ENCODE measurements at places on chromosomes 1 and 21.

DNA sequence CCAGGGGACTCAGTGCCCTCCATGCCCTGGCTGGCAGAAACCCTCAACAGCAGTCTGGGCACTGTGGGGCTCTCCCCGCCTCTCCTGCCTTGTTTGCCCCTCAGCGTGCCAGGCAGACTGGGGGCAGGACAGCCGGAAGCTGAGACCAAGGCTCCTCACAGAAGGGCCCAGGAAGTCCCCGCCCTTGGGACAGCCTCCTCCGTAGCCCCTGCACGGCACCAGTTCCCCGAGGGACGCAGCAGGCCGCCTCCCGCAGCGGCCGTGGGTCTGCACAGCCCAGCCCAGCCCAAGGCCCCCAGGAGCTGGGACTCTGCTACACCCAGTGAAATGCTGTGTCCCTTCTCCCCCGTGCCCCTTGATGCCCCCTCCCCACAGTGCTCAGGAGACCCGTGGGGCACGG lies 2.8 kb upstream of the TAS1R3 start:
- DNase-seq = no peak

- no peak for DNase-seq
Observed at GRCh38 chr1:211485480-211485857, 6.5 kb downstream of the RD3 start.

DNA sequence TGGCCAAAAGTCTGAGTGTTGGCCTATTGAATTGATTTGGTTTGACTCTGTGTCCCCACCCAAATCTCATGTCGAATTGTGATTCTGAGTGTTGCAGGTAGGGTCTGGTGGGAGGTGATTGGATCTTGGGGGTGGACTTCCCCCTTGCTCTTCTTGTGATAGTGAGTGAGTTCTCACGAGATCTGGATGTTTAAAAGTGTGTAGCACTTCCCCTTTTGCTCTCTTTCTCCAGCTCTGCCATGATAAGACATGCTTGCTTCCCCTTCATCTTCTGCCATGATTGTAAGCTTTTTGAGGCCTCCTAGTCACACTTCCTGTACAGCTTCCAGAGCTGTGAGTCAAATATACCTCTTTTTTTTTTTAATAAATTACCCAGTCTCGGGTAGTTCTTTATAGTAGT lies 297.1 kb upstream of the ZRANB2 start:
- no peak for DNase-seq

- no peak for DNase-seq
Observed at GRCh38 chr1:119086830-119087229, 53.6 kb downstream of the WARS2 start.

DNA sequence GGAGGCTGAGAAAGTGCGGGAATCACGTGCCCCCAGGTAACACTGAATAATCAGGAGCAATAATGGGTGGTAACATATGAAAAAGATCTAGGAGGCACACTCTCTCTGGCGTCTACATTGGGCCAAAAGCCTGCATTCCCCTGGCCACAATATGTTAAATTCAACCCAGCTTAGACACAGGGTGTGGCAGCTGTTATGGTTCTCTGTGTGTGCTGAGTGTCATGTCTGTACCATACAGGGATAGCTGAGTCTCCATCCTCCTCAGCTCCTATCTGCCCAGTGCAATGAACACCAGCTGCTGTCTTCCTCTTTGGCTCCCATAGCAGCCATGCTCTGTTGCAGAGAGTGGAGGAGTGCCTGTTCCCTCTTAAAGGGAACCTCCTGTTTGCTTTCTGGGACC lies 14.3 kb downstream of the S100A11 start:
- DNase-seq = no peak

- no peak for DNase-seq
Observed at GRCh38 chr1:169059421-169059820, 47.1 kb upstream of the ATP1B1 start.

DNA sequence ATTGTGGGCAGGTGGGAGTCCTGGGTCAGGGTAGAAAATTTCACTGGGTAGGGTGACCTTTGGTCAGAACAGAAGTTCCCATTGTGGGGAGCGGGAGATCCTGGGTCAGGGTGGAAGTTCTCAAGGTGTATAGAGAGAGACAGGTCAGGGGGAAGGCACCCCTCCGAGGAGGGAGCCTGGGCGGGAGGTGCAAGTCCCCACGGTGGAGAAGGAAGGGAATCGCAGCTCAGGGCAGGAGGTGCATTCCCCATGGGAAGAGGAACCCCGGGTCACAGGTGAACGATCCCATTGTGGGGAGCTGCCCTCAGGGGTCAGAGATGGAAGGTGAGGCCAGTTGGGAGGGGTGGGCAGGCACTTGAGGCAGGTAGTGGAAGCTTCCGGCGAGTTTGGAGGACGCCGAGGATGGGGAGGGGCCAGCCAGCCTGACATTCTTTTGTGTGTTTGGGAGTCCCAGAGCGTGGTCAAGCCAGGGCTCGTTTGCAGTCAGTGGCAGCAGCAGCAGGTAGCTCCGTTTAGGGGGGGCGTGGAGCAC lies 637 bp downstream of the LYPLA2 start:
- no peak for DNase-seq

DNA sequence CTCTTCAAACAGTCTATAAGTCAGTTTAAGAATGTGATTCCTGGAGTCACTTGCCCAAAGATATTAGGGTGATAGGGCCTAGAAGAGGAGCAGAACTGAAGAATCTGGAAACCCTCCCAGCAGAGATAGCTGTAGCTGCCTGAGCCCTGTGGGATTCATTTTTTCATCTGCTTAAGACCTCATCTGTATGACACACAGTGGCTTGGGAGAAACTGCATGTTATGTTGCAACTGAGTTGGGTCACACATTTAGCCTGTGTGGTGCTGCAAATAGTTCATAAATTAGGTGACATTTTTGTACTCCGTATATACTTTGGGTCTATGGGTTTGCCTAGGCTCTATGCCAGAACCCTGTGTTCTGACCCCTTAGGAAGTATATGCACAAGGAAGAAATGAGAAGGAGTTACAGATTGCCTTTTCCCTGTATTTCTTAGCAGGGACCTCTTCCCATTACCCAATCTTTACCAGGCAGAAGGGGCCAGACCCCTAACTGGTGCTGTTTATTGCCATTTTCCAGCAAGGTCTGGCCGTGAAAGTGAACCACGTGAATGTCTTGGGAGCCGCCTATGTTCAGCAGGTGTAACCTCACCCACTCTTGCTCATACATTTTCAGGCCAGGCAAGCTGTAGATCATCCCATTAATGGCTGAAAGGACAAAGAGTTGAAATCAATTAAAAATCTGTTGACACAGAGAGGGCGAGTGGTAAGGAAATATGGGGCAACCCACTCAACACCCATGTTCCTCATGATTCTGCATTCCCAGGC lies 41.9 kb upstream of the SLC19A2 start:
- no peak for DNase-seq

DNA sequence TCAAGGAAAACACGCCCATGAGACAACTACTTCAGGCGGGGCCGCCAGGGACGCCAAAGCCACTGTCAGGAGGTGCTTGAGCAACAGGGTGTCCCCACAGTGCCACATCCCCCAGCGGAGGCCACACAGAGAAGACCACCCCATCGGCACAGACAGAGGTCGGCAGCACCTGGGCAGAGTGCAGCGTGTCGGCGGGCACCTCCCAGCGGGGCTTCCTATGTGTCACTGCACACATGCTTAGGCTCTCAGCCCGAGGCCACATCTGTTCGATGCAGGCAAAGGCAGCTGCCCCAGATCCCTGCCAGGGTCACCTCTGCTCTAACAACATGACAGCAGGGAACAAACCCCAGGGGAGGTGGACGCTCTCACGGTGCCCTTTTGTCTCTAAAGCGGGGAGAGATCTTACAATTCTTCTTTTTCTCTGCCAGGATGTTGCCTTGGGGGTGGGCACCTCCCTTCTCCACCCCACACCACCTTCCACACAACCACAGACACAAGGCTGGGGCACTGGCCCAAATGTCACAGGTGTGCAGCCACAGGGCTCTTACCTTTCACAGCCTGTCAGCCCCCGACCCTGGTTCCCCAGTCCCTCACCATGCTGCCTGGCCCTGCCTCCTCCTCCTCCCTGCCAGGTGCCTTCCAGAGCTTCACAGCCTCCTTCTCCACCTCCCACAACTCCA lies 4.2 kb downstream of the KRTAP10-8 start:
- DNase-seq = no peak

GRCh38 chr1:201655243-201655642 lies 116.3 kb downstream of the NAV1 start:
- no peak for DNase-seq

DNA sequence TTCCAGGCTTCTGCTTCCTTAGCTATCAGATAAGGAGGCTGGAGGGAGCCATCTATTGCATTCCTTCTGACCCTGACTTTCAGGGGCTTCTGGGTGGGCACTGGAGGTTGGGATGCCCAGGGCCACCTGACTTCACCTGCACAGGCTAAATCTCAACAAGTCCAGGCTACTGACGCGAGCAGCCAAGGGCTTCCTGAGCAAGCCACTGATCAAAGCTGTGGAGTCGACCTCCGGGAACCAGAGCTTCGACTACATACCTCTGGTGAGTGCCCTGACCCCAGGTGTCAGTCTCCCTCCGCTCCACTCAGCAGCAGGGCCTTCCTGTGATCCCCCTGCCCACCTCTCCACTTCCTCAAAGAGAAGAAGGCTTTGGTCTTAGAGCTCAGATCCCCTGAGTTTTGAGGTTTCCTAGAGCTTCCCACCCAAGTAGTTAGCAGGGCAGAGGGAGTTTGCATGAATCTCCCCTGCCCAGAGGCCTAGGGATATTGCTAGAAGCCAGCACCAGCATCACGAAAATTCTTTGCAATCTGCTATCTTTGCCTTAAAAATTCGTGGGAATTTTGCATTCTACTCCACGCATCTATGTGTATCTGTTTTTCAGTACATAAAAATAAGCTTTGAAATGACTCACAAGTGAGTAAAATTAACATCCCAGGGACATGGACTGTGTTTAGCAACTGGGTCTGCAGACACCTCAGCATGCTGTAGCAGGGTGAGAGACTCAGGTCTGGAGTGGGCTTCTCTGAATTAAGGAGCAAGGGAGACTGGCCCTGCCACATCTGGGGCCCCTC lies 61.4 kb downstream of the VWA5B1 start:
- DNase-seq = no peak

DNA sequence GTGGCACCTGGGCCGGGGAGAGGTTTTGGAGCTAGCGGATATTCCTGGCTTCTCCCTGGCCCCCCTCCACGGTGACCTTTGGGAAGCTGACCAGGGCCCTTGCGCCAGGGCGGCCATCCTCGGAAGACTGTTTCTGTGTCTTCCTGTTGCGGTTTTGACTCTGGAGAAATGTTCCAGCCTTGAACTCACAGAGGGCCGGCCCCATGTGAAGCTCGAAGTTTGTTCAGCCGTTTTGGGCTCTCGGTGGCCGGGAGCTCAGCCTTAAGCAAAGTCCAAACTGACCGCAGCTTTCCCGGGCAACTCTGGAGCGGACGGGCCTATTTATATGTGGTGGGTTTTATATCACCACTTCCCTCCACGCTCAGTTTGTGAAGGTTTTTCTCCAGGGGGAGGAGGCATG lies 17.0 kb upstream of the WNT4 start:
- DNase-seq = no peak

GRCh38 chr21:16309250-16309971 lies 579.6 kb downstream of the USP25 start:
- DNase-seq = no peak

DNA sequence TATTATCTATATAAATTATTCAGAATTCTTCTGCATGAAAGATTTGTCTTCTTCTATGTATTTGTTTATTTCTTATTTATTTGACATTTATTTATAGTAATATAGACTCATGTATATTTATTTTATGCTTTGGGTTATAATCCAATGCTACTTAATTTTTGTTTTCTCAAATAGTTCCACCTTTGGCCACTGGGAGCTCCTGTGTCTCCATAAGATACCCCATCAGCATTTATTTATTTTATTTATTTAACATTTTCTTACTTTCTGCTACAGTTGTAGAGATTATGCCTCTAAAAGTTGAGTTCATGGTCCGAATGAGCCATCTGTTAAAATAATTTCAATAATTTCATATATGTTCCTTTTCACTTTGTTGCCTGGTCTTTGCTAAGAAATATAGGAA lies 289.4 kb downstream of the ADGRL2 start:
- DNase-seq = no peak

- DNase-seq = no peak
Observed at GRCh38 chr1:114134518-114134917, 19.2 kb downstream of the SYT6 start.

GRCh38 chr1:99646868-99647267 lies 955 bp downstream of the PALMD start:
- DNase-seq = no peak

GRCh38 chr1:53736290-53736689 lies 2.7 kb downstream of the GLIS1 start:
- DNase-seq = no peak

DNA sequence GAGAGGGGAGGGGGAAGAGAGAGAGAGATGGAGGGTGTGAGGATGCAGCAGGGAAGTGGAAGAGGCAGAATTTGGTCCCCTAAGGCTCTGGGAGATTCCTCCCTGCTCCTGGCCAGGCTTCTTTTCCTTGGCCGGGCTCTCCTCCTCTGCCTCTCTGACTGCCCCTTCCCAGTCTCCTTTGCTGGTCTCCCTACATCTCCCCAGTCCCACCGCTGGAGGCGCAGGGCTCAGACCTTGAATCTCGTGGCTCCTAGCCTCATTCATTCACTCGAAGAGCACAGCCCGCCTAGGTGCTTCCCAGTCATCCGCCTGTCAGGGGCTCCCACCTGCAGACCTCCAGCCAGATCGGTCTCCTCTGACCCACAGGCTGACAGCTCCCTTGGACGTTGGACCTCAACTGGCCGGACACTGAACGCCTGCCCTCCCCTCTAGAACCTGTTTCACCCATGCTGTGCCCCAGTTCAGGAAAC lies 76.5 kb downstream of the VWA5B1 start:
- DNase-seq = no peak

DNA sequence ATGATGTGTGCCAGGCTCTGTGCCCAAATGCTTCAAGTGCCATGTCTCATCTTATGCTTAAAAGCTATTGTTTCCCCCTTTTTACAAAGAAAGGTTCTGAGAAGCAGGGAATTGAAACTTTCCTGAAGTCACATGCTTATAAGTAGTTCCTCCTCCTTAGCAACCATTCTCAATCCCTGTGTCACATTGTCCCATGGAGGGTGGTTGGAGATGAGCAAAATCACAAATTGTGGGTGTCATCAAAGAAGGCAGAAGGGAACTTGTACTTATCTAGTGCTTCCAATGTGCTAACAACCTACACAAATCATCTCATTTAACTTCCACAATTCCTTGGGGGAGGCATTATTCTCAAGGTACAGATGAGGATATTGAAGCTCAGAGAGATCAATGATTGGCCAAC lies 10.1 kb upstream of the ERICH3 start:
- DNase-seq = no peak

GRCh38 chr1:119714583-119714982 lies 2.8 kb downstream of the PHGDH start:
- no peak for DNase-seq

GRCh38 chr1:42831273-42831672 lies 14.1 kb upstream of the SVBP start:
- DNase-seq = no peak

DNA sequence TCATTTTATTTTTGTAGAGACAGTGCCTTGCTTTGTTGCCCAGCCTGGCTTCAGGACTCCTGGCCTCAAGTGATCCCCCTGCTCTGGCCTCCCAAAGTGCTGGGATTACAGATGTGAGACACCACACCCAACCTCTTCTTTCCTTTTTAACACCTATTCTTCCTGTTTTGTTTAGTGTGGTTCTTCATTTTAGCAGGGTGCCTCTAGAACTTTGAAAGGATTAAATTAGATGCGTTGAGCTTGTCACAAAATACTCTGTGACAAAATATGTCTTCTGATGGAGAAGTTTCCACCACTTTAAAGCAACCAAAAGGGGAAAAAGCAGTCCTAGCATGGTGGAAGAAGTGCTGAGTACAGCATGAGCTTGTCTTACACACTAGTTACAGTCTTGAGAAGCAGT lies 42.0 kb downstream of the CDC14A start:
- no peak for DNase-seq
